ENCODE measurements at places on chromosomes 5 and 9.

GRCh38 chr5:66952153-66952552 lies 244.4 kb downstream of the CD180 start:
- no peak for DNase-seq

- DNase-seq = no peak
Observed at GRCh38 chr5:129110742-129111141, 16.2 kb downstream of the ISOC1 start.

GRCh38 chr9:133974631-133975341 lies 17.3 kb downstream of the VAV2 start:
- no peak for DNase-seq

DNA sequence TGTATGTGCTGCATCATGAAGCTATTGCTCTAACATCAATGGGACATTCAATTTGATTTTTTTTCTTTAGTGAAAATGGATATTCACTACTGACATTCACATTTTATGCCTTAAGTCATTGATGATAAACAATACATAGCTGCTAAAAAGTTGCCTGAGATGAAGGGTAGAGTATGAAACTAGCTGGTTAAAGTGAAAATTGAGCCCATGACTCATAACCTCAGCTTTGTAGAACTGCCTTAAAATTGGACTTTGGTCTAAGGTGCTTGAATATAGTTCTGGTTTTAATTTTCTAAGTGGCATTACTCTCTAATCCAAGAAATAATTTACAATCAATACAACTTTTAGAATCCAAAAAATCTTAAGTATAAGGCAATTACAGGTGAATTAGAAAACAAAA lies 740.4 kb upstream of the RIOK2 start:
- DNase-seq = no peak

DNA sequence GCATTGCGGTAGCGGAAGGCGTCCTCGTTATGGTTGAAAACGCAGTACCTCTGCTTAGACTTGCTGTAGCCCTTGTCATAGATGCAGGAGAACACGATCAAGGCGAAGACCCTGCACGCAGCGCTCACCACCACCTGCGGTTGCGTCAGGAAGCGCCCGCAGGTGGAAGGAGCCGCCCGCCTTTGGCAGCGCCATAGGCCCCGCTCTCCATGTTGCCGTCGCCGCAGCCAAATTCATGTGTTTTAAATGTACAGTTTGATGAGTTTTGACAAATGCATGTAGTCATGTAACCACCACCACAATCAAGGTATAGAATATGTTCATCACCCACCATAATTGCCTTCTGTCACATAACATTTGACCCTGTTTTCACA lies 84.9 kb upstream of the CEP78 start:
- DNase-seq = no peak

GRCh38 chr5:59769041-59769360 lies 124.5 kb downstream of the PDE4D start:
- DNase-seq = no peak

- no peak for DNase-seq
Observed at GRCh38 chr9:93655621-93656425, 79.4 kb downstream of the PHF2 start.

DNA sequence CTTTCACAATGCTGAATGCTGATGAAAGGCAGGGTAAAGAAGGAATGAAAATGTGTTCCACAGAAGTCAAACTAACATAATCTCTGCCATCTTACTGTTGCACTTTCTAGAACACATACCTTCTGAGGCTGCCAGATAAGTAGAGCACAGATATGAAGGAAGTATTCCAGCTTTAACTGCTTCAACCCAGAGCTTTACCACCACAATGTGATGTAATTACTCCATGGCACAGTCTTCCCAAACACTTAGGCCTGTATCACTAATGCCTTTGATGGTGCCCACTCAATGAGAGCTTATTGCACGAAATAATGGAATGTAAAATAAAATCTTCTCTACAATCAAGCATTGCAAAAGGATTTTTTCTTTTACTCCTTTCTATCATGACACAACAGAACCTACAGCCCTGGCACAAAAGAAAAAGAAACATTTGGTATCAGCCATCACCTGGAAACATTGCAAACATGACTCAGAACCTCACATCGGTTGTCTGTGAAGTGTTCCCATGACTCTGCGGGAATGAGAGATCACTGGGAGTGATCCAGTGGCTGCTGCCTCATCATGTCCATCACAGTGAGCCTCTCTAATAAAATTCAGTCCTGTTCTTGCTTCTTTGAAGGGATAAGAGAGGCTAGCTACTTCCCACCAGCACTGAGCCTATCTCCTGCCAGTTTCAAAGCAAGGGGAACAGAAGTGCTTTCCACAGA lies 385.8 kb downstream of the EFNA5 start:
- no peak for DNase-seq
